ENCODE measurements at places on chromosomes 3 and 15.

GRCh38 chr3:169112153-169112892 lies 551.2 kb downstream of the MECOM start:
- DNase-seq = no peak

DNA sequence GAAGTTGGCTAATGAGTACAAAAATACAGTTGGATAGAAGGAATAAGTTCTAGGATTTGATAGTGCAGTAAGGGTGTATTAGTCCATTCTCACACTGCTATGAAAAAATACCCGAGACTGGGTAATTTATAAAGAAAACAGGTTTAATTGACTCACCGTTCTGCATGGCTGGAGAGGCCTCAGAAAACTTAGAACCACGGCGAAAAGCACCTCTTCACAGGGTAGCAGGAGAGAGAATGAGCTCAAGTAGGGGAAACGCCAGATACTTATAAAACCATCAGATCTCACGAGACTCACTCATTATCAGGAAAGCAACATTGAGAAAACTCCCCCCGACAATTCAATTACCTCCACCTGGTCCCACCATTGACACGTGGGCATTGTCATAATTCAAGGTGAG lies 483.3 kb downstream of the TUSC7 start:
- no peak for DNase-seq

- no peak for DNase-seq
Observed at GRCh38 chr3:23041918-23042696, 161.0 kb upstream of the UBE2E2 start.

DNA sequence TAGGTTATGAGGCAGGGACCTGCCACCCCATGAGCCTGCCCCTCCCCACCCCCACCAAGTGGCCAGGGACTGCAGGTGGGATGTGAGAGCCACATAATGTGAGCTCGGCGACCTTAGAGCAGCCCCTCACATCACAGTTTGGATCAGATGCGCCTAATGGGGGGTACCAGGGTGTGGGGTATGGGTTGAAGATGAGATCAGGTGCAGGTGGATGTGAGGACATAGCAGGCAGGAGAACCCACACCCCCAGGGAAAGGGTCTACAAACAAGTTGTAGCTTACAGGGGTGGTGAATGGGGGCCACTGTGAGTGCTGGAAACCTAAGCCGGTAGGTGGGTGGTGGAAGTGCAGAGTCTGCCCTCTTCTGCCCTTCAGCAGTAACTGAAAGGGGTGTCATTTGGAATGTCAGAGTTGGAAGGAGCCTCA lies 94.0 kb downstream of the CORO2B start:
- DNase-seq = no peak

DNA sequence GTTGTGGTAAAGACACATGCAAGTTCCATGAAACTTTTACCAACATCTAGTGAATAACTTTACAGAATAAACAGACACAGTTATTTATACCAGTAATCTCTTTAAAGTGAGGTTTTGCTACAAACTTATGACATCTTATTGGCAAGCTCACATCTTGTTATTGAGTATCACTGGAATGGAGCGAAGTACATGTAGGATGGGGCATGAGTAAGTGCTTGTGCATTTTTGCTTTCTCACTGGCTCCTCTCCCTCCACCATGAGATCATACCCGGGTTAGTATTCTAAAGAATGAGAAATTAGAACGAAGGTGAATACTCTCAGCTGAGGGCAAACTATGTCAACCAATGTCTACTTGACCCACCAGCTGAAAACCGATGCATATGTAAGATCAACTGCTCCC lies 193.3 kb upstream of the ZNF717 start:
- no peak for DNase-seq

Data from mucosa of gallbladder (tissue), 1 donor.